CD4-positive, alpha-beta T cell treated with Interleukin-15 for 4 hours (primary cell): ENCODE measurements at places on chromosomes 2 and 18.

DNA sequence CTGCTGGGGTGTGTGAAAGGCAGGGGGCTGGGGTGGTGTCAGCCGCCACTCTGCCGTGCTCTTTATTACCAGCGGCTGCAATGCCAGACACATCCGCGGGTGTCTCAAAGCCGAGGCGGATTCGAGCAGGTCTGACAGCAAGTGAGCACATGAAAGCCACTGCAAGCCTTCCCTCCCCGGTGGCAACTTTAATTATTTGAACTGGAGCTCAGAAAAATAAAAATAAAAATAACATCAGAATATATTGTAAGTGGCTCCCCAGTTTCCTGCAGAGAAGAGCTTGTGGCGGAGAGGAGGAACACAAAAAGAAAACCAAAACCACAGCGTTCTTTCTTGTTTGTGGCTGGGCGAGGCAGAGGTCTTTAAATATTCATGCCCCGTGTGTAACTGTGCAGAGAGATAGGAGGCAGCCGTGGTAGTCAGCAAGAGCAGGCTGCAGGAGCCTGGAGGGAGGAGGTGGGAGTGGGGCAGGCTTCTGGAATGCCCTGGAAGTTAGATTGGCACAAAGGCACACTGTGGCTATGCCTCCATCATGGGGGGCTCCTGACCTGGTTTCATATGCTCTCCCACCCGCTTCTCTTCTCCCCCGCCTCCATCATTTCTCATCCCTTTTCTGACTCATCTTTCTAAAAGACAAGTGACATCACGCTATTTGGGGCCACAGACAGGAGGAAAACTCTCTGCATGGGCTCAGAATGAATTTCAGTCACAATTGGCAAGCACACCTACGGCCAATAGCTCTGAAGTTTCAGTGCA is 199.8 kb downstream of the CLIP4 start:
- peak; percentile 46 for DNase-seq

DNA sequence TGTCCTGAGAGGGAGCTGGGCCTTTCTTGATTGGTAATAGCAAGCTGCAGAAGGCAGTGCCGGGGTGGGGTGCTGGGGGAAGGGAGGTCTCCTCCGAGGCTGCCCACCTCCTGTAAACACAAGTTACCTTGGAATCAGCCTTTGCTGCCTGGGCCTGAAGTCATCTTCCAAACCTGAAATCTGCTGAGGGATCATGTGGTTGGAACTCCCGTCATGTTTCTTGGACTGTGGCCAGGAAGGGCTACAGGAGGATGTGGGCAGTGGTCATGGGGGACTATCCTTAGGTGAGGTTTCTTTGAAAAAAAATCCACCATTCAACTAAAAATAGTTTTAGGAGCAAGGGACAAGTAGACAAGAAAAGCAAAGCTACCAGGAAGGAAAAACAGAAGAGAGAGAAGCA is 74.2 kb downstream of the CDK15 start:
- DNase-seq = no peak

DNA sequence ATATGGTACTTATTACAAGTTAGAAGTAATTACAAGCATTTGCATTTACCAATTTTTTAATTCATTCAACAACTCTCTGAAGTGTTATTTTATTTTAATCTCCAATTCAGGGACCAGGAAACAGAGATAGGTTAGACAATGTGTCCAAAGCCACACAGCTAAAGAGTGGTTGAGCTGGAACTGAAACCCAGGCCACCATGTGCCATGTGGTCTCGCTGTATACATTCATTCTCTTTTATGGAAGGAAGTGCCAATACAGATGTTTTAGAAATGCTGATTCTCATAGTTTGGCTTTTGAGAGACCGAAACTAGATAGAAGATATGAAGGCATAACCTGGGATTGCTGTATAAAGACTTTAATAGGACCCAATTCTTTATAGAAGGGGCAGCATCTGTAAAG is 684.6 kb upstream of the ID2 start:
- DNase-seq = no peak

GRCh38 chr2:155026651-155027174 is 328.2 kb downstream of the KCNJ3 start:
- no peak for DNase-seq

DNA sequence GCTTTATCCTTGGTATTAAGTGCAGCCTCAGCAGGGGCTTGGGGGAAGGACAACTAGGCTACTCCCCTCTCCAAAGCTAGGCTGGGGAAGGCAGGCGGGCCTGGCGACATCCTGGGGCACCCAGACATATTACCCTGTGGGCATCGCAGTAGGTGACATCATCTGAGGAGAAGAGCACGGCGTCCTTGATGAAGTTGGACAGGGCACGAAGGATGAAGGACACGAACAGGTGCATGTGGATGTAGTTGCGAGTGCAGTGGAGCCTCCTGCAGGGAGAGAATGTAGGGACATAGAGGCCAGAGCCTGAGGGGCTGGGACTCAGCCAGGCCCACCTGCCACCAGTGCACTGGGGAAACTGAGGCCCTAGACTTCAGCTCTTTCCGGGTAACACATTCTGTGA is 32.3 kb downstream of the TMEM37 start:
- no peak for DNase-seq

DNA sequence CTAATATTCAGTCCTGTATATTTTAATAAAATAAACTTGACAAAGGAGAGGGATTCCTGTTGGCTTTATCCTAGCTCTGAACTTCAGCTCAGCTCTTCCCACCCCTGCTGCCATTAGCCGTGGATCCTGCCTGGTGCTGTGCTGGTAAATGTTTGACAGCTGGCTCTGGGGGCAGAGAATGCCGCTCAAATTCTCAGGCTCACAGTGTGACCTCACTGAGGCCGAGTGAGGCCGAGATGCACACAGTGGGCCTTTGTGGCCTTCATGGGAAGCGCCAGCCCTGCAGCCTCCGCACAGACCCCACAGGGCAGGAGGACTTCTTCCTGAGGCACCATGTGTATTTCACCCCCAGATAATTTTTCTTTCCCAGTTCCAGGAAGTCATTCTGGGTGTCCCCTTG is 16.5 kb upstream of the FAHD2A start:
- DNase-seq = no peak

GRCh38 chr2:117359266-117359914 is 455.1 kb upstream of the DDX18 start:
- DNase-seq = no peak

DNA sequence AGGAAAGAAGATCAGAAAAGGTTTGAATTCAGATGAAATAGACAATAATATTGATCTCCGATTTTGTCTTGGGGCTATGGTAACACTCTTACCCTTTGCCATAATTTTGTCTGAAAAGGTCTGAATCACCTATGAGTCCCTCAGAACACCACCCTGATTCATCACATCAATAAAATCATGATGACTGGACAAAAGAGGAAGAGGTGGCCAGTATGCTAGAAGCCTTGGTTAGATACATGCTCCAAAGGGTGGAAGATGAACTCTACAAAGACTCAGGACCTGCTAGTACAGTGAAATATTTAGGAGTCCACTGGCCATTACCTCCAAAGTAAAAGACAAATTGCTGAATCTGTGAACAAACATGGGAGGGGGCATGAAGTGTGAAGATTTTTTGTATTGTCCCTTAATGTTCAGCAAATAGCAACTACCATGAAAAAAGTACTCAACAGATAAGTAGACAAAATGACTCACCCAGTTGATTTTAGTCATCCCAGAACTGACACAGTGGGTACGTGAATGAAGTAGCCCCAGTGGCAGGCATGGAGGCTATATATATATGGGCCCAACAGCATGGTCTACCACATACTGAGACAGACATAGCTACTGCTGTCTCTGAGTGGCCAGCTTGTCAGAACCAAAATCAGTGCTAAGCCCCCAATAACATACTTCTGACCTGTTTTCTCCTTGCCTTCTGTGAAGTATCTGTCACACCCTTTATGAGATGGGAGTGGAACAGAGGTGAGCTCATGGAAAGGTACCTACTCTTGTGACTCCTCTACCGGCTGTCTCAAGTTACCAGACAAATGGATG is 36.5 kb upstream of the GLS start:
- DNase-seq = no peak

- DNase-seq = no peak
Observed at GRCh38 chr2:102049756-102050443, 58.1 kb downstream of the IL1R2 start.

GRCh38 chr2:102004581-102004980 is 12.8 kb downstream of the IL1R2 start:
- no peak for DNase-seq
